ENCODE measurements at places on chromosomes 4 and X.

DNA sequence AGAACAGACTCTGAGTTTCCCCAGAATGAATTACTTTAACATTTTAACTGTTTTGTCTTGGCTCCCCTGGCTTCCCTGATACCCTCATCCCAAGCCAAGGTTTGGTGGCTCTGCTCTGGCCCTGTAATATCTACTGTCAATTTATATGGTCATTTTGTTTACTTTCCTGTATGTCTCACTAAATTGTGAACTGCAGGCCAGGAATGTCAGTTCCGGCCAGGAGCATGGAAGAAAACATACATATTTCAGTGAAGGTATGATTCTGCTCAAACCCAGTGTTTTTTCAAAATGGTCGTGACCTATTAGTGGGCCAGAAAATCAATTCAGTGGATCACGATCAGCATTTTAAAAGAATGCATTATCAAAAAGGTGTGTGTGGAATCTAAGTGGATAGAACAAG is 1.2 kb downstream of the RPGR start:
- DNase-seq = no peak

- no peak for DNase-seq
Measured at GRCh38 chrX:123962006-123962467, 531 bp downstream of the STAG2 start.

DNA sequence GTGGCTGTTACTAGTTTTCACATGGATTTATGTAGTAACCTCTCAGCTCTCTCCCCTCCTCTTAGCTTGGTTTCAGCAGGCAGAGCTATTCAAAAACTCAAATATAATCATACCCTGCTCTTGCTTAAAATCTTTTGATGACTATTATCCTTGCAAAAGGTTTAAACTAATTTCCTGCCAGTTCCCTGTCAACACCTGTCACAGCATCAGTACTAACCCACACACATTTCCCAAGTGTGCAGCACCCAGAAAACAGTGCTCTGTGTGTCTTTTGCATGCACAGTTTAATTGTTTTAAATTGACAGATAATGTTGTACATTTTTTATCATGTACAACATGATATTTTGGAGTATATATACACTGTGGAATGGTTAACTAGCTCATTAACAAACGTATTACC is 202.0 kb downstream of the PAPSS1 start:
- no peak for DNase-seq

DNA sequence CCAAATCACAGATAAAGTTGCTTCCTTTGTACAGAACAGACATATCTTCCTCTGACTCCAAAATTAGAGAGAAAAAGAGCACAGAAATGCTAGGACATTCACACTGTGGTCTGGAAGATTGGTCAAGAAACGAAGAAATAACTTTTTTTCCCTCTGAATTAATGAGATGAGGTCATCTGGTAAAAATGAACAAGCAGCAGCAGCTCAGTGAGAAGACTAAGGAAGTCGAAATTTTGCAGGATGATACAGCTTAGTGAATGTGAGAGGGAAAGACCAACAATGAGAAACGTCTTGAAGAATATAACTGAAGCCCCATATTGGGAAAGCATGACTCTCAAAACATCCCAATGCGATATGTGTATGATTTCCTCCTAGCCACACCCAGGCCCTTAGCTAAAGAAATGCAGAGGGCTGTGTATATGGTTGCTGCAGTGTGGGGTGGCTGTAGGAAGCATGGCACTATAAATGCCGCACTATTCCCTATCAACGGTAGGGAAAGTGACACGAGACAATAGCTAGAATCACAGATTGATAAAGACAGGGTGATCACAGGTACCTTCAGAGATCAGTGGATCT is 208.6 kb downstream of the VEGFC start:
- DNase-seq = no peak

- DNase-seq = no peak
Measured at GRCh38 chrX:131747173-131747572, 203.3 kb downstream of the OR13H1 start.

DNA sequence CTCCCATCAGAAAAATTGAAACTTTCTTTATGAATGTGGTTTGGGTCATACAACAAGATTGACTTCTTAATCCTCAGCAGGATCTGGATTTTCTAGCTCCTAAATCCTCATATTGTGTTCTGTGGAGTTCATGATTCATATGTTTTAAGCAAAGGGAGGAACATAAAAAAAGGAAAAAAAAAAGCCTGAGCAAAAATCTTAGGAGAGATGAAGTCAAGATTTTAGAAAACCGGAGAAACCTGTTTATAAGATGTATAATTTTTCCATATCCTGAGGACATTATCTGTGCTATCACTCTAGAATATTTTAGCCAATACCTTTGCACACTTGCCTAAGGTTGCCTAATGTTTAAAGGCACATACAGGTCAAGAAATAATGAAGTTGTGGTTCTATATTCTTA is 7.0 kb upstream of the EREG start:
- DNase-seq = no peak

DNA sequence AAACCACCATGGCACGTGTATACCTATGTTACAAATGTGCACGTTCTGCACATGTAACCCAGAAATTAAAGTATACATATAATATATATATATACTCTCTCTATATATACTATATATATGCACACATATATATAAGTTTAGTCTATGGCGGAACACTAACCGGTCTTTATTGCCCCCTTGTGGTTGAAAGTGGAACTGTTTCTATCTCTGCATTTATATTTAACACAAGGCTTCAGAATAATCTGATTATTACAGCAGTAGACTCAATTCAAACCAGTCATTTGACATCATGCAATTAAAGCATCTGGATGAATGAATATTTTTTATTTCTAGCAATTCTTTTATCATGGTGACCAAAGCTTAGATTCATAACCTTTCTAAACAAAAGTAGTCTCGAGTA is 14.6 kb downstream of the RAB9B start:
- DNase-seq = no peak

- no peak for DNase-seq
Measured at GRCh38 chr4:156036496-156036895, 82.8 kb upstream of the CTSO start.

DNA sequence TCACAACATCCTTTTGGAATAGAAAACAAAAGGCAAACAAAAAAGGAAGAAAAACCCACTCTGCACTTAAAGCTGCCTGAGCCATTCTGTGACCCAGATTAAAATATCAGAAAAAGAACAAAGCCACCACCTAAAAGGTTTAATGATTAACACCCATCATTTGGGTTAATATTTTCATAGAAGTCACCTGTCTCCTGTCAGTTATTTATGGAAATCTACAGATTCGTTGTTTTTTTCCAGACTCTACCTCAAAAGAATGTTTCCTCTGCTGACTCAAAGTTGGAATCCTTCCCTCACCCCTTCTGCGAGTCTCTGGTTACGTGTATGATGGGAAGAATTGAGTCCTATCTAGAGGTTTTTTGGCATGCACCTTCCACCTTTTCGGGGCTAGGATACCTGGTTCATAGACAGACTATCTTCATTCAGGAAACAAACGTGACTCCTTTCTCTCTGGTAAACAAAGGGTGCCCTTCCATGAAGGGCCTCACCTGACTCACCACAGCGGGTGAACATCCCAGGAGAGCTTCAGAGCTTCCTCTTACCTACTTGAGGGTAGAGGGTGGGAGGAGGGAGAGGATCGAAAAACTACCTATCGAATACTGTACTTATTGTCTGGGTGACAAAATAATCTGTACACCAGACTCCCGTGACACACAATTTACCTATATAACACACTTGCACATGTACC is 19.6 kb upstream of the CA5B start:
- DNase-seq = no peak

DNA sequence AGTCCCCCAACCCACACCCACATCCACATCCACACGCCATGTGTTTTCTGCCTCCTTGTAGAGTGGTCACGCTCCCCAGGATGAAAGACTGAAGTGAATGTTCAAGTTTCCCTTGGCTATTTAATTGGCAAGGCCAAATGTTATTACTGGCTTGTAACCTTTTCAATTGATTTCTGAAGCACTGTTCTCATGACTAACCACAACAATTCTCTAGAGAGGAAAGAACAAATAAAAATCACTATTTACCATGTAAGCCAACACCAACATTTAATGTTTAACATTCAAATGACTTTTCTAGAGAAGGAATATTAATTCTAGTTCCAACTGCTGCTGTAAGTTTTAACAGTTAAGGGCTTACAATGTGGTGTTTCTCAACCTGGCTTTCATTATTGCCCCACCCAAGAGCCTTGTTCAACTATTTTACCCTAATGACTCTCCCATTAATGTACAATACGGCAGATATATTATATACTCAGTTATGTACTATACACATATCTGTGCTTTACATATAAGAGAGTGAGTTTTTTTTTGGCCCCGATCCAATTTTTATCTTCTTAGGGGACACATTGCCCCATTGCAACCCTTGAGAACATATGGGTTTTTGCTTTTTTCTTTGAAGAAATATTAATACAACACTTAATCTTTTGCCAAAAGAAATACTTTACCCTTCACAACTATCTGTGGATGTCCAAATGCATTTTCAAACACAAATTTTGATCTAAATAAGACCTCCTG is 46.5 kb downstream of the RELL1 start:
- DNase-seq = no peak

- DNase-seq = no peak
Measured at GRCh38 chr4:137707102-137707620, 174.9 kb upstream of the PCDH18 start.

DNA sequence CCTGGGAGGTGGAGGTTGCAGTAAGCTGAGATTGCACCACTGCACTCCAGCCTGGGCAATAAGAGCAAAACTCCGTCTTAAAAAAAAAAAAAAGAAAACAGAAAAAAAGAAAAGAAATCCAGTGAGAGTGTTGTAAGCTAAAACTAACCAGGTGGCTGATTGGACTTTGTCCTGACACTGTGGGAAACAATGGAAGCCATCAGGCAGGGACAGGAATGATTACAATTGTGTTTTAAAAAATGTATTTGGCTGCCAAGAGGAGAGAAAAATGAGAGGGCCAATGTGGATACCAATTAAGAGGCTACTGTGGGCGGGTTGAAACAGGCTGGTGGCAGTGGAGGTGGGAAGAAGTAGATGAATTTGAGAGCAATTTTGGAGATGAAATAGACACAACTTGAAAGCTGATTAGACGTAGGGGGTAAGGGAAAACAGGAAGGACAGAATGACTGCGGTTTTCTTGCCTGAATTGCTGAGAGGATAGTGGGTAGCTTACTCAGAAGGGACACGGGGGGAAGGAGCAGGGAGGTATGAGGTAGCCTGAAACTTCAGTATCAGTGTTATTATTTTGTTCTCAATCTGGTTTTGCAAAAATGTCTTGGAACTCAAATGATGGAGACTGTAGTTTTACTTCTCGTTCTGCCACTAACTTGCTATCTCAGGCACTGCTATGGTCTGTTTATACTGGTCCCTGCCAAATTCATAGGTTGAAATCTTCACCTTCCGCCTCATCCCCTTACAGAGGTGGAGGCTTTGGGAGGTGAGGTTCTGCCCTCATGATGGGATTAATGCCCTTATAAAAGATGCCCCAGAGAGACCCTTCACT is 45.6 kb upstream of the CHRNA9 start:
- no peak for DNase-seq

GRCh38 chr4:16161851-16162408 is 64.3 kb downstream of the TAPT1 start:
- DNase-seq = no peak
